ENCODE measurements at places on chromosomes 4 and X.

DNA sequence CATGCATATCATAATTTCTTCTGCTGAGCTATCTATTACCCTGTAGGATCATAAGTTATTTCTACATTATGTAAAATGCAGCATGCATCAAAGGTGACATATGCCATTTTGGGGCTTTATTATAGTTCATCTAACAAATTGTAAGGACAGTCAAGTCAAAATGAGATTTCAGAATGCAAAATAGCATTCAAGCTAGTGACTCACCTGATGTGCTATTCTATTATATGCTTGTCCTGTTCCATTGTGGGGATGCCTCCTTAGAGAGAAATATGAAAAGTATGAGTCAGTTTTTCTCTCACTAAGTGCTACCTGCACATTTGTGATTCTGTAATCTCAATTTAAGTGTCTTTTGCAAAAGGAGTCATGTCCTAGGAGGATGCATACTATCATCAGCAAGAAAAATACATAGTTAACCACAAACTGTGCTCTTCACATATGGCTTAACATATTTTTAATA lies 647.0 kb upstream of the PCDH10 start:
- no peak for DNase-seq

DNA sequence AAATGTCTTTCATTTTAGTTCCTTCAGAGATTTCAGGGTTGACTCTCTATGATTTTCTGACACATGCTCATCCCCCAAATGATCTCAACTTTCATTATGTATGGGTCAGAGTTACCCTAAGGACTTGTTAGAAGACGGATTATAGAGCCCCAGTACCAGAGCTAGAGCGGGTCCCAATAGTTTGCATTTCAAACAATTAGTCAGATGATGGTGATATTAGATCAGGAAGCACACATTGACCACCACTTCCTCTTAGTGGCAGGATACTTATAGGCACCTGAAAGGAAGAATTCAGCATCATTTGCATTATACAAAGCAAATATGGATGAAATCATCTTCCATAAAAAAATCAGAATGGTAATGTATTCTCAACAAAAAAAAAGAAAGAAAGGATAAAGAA lies 106.1 kb downstream of the GALNTL6 start:
- DNase-seq: no peak

GRCh38 chrX:19695884-19696283 lies 180.6 kb upstream of the MAP3K15 start:
- DNase-seq: no peak

DNA sequence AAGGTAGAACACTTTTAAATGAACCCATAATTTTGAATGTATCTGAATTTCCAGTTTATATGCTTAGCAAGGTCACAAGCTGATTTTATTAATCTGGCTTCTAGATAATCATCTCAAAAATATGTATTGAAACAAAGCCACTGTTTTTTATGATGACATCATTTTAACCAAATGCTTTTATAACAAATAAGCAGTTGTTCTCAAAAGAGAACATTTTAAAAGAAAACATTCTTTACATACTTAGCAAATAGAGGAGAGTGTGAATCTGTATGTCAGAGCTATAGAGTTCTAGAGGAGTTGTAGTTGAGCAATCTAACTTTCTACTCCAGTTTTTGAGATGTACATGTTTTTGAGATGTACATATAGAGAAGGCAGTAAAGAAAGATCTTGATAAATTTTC lies 42.5 kb downstream of the LAMP2 start:
- DNase-seq: no peak

DNA sequence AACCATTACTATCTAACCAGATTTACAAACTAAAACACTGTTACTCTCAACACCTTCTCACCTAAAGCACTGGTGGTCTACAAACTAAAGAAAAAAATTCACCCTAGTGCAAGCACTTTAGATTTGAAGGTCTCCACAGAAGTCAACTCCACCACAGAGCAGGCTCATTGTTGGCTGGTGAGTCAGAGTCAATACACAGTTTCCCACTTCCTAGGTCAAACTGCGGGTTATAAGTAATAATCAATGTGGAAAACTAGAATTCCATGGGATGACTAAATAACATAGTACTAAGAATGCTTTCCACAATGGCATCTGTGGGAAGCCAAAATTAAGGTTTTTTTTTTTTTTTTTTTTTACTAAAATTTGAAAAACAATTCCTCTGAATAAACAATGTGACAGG lies 191.8 kb downstream of the PDGFC start:
- no peak for DNase-seq

DNA sequence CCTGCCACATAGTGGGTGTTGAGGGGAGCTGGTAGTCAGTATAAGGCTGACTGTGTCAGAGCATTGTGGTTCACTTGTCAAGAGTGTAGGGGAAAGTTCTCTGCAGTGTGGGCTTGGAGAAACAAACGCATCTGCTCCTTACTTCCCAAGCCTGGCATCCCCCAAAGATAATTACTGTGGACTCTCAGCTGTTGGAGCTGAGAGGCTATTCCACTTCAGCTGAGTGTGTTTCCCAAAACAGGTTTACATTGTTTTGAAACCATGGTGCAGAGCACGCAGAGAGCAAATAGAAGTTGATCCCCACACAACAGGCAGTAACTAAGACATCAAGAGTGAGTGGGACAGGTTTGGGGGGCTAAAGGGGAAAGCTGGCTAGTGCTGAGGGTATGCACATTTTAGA lies 181.0 kb upstream of the EOLA2 start:
- DNase-seq: no peak

DNA sequence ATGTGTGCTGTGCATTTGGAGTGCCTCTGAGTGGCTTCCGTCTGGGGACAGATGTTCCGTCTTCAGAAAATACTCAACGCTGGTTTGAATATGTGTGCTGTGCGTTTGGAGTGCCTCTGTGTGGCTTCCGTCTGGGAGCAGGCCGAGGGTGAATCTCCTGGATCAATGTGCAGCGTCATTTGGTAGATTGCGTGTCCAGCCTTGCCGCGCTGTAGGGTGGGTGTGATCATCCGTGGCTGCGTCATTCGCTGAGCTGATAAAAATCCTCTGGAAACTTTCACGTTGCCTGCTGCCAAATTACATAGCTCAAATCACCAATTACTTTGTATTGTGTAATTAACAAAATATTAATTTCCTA lies 12.1 kb downstream of the UVSSA start:
- DNase-seq: no peak

DNA sequence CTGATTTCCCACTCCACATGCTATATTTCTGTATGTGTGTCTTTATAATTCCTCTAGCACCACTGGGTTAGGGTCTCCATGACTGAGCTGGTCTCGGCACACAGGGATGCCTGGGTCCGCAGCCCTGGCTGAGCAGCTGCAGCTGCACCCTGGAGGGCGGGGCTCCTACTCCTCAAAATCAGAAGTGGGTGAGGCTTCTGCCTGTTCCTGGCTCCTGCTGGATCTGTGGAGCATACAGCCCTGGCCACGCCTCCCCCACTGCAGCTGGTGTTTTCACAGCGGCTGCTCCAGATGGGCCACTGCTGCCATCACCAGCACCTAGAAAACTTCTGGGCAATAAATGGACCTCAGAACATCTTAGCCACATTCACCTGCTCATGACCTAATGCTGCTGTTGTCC lies 30.9 kb downstream of the SPCS3 start:
- no peak for DNase-seq

DNA sequence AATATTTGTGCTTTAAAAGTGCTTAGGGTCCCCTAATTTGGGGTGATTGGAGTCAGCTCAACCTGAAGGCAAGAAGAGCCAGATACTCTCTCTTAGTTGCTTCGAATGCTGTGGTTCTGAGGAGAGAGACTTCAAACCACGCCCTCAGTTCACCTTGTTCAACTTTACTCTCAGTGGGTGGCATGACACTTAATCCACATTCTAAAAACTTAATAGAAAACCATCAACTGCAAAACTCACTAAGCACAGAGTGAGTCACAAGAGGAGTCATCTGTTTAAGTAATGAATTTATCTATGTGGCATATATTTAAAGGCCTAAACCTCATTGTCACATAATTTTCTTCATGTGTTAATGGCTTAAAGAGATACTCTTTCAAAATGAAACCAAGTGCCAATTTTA lies 99.5 kb upstream of the SLC4A4 start:
- DNase-seq: no peak

DNA sequence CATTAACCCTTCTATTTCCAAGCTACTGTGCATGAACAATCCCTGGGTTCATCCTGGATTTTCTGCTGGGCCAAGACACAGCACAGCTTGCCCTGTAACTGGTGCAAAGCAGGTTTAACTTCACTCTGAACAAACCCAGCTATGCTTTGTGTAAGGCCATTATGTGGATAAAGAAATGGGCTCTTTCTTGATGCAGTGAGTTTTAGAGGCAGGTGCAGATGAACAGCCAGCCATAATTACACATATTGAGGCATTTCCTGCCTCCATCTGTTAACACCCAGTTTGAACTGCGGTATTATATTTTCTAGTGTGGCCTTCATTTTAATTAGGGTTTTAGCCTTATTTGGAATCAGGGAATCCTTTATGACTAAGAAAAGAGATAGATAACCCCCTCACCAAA lies 68.7 kb upstream of the ARX start:
- DNase-seq: no peak

DNA sequence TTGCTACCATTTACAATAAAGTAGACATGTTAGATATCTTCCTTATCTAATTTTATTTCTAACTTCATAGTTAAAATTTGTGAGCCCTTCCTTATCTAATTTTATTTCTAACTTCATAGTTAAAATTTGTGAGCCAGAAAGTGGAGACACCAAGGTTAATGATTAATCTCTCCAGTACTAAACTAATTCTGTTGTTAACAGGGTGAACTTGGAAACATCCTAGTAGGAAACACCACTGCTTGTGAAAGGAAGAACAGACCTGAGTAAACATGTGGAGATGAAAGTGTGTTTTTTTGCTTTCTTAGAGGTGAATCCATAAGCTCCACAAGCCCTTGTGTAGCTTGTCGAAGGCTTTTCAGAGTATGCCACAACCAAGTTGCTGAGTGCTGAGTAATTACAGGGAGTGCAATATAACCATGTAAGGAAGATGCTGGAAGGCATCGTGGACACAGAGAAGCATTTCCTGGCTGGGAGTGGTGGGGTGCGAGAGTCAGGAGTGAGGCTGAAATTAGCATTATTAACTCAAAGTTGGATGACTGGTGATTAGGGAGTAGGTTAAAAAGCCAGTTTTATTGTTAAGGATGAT lies 118.6 kb upstream of the NEIL3 start:
- DNase-seq: no peak

All from stimulated activated CD8-positive, alpha-beta memory T cell treated with anti-CD3 and anti-CD28 coated beads, Interleukin-12 subunit alpha, Interleukin-12 subunit beta, amount 100 ng/mL, for 4 hours (primary cell).